ENCODE measurements at places on chromosomes 5 and 9.

GRCh38 chr5:11415751-11416150, 488.5 kb downstream of the CTNND2 start:
- peak; percentile 29 for DNase-seq

GRCh38 chr9:19409401-19410194, 789 bp downstream of the ACER2 start:
- peak; percentile 8 for DNase-seq

GRCh38 chr9:134325096-134325812, 1.0 kb upstream of the RXRA start:
- DNase-seq = peak; percentile 55

GRCh38 chr5:589588-589987, 22.6 kb upstream of the CEP72 start:
- no peak for DNase-seq

DNA sequence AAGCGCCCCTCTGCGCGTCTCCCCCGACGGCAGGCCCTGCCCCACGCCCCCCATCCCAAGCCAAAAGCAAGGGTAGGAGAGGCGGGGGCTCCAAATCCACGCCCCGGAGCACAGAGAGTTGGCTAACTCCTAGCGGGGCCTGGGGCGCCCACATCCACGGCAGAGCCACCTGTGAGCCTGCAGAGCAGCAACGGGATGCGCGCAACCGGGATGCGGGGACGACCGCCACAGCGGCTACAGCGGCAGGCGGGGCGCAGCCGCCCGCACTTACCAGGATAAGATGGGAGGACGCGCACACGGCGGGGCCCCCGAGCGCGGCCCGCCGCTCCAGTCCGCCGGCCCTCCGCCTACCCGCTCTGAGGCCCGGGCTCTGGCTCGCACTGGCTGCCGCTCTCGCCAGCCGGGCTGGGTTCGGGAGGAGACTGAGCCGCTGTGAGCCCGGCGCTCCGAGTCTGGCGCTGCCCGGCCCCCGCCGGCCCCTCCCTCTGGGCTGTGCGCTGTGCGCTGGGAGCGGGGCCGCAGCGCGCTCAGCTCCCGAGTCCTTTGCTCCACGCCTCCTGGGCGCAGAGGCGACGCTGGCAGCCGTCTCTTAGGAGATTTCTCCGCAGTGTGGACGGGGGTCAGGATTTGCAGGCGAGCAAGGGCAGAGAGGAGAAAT, at the start of gene SLC24A2:
SLC24A2 (minus strand) TSS at position 424 of the 658 bp plus-strand sequence.
- no peak for DNase-seq

GRCh38 chr9:2787065-2787464, 56.8 kb downstream of the PUM3 start:
- peak; percentile 78 for DNase-seq

GRCh38 chr9:20476912-20477521, 145.3 kb downstream of the MLLT3 start:
- no peak for DNase-seq

- no peak for DNase-seq
Observed at GRCh38 chr9:113570749-113571711, 107.5 kb downstream of the RGS3 start.

DNA sequence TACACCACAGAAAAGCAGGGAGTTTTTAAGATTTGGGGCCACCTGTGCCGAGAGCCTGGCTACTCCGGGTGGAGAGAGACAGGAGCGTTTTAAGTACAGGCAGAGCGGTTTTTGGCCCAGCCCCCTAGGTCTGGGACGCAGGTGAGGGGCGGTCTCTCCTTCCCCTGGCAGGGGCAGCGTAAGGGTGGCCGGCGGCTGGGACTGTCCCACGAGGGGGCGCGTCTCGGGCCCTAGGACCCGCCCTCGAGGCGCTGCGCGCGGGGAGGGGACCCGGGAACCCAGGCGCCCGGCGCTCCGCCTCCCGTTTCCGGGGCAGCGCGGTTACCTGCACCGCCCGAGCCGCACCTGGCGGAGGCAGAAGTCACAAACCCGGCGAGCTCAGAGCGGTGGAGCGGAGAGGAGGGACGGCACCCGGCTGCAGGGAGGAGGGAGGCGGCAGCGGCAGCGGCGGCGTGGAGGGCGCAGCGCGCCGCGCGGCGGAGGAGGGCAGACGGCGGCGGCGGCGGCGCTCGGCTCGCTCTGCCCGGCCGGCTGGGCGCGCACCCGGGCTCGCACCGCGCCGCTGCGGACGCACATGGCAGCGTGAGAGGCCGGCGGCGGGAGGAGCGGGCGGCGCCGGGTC, at the start of gene WWC1:
WWC1 (plus strand) TSS at position 304 of the 622 bp plus-strand sequence. CDS start 508 bp downstream, outside the sequence.
- DNase-seq = peak; percentile 40

- no peak for DNase-seq
Observed at GRCh38 chr9:4891674-4892073, 93.4 kb upstream of the JAK2 start.

DNA sequence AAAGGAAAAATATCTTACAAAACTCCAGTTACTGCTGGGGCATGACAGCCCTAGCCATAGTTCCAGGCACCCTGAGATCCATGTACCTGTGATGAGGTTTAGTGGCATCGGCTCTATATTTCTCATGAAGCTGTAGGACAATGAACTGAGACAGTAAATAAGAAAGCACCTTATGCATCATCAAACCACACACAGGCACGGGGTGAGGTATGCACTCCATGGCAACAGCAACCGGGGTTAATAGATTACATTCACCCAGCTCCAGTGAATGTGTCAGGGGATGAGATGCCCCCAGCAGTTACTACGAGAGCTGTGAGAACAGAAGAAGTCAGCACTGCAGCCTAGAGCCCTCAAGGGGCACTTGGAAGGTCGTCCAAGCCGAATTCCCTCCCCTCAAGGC, 162.0 kb upstream of the S1PR3 start:
- no peak for DNase-seq

DNA sequence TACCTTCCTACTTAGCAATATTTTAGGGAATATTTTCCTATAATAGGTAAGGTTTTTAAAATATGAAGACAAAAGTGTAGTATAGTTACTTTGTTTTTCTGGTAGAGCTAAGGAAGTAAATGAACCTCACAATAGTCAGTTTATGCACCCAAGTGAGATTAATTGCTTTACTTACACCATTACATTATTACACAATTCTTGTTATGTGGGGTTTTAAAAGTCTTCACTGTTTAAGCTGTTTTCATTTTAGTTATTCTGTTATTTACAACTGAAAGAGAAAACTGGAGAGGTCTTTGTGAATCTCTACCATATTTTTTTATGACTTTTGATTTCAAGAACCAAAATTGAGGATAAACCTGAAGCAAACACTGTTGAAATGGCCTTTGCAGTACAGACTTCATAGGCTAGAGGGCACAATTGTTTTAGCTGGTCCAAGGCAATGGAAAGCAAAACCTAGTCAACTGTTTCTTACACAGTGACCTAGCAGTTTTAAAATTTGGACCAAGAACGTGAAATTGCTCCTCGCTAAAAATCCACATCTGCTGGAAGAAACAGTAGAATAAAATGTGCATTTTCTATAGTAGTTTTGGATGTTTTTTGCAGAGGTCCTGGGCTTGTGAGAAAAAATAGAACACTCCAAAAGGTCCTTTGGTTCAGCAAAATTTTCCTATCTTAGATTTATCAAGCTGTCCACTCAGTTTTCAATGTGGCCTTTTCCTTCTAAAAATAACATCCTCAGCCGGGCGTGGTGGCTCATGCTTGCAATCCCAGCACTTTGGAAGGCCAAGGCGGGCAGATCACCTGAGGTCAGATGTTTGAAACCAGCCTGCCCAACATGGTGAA, 66.4 kb upstream of the FER start:
- DNase-seq = peak; percentile 86

DNA sequence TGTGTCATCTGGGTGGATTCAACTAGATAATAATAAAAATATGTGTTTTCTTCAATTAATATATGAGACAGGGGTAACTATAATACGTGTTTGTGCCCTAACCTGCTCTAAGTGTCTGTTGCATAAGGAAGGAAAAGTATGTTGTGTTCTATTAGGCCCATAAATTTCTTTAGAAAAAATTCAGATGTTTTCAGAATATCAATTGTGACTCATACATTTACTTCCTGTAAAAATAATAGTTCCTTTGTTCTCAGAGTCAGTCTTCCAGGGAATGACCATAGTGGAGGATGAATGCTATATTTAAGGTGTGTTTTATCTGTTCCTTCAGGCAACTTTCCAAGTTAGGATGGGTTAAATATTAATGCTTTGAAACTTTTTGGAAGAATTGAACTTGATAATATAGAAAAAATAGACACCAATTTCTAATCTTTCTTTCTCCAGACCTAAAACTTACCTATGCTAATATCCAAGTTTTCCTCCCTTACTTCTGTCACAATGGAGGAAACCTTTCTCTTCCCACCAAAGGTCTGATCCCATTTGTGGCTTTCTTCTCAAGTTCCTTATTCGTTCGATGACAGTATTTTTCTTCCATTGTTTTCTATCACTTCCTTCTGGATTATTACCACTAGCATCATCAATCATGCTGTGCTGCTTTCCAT, 49.9 kb downstream of the ISL1 start:
- no peak for DNase-seq

DNA sequence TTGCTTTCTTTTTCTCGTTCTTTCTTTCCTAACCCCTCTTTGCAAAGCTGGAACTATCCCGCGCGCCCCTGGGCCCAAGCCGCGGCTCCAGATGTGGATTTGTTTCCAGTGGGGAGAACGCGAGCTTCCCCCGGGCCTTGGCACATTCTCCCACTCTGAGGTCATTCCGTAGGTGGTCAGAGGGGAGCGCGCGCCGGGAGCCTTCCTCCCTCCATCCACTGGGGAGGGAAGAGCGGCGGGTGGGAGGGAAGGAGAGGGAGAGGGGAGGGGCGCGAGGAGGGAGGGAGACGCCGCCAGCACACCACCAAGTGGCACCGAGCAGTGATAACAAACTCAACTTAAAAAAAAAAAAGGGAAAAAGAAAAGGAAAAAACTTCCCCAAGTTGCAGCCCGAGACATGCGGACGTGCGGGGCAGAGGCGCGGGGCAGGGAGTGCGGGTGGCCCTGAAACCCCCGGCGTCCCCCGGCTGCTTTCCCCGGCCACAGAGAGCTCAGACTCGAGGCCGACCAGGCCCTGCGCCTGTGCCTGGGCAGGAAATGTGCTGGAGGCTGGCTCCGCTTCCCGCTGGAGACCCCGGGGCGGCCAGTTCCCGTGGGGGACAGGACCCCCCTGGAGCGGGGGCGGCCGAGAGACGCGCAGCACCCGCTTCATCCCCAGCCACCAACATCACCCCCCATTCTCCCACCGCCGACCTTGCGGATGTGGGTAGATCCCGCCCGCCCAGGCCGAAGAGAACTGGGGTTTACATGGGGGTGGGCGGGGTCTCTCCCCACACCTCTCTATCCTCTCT, 3.1 kb downstream of the IER5L start:
- DNase-seq = peak; percentile 91

DNA sequence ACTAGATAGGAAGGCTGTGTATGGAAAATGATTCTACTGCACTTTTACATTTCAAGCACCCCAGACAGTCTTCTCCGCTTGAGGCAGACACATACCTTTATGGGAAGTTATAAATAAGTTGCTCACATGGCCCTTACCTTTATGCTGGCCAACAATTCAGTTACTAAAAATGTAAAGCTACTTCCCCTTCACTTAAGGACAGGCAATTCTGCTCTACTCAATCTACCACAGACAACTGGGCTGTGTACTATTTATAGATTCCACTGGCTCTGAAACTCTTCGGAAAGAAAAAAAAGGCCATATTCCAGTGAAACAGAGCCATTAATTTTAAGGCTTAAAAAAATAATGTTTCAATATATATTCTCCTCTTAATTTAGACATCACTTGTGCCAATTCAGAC, 59.4 kb downstream of the ELAVL2 start:
- DNase-seq = no peak

- no peak for DNase-seq
Observed at GRCh38 chr5:135486131-135487036, 34.2 kb upstream of the TIFAB start.

DNA sequence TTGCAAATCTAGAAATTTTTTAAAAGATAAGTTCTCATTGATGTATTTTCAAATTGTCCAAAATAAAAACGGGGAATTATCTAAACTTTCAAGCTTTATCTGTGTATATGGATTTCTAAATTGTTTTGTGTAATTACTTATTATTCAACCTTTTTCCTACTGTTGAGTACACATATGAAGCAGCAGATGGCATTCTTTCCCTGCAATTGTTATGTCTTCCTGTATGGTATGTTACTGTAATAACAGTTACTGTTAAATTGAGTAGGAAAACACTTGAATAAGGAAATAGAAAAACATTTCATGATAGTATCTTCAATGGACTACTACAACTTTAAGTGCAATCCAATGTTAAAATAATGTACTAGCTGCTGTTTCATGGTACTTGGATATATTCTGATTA, 124.8 kb downstream of the RANBP17 start:
- peak; percentile 58 for DNase-seq

DNA sequence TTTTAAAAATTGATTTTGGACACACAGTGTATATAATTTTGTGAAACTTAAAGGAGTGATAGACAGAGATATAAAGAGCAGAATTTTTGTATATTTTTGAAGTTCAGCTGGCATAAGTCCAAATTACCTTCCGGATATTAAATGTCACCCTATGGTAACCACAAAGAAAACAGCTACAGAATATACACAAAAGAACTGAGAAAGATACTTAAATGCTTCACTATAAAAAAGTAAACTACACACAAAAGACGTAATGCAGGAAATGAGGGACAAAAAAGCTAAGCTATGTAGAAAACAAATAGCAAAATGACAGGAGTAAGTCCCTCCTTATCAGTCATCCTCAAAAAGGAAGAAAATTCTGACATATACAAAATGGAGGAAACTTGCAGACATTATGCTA, 29.4 kb downstream of the HACD4 start:
- no peak for DNase-seq

DNA sequence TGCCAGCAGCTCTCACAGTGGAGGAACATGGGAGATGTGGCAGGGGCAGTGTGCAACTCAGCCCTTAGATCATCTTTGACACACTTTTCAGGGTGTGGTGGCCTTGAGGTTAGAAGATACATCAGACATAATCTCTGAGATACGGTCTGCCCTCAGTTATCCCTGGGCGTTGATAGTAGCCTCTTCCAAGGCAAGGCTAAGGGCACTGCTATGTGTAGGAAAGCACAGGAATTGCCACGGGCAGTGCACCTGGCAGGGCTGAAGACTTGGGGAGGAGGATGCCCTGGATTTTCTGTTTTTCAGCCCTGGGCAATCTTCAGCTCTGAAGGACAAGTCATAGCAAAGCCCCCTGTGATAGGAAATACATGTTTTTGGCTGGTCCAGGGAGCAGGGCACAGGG, 206.7 kb downstream of the GOLPH3 start:
- DNase-seq = no peak

- no peak for DNase-seq
Observed at GRCh38 chr5:59149271-59149670, 566.4 kb downstream of the RAB3C start.

DNA sequence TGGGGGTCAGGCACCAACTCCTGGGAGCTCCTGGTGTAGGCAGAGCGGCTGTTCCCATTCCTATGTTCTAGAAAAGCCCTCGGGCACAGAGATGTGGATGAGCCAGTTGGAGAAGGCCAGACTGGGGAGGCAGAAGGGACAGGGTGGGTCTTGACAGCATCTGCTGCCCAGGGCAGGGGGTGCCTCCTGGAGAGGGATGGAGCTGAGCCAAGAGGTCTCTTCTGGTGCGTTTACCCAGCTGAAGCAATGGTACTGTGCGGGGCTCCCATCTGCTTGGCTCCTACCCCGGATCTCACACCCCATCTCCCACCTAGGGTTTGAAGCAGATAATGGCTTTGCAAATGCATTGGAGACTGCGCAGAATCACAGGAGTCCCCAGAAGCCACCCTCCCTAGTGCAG, 41.3 kb downstream of the SHB start:
- no peak for DNase-seq

GRCh38 chr5:14123974-14124482, 19.1 kb upstream of the TRIO start:
- no peak for DNase-seq
